ENCODE measurements at places on chromosomes 4 and X.
A peak's percentile ranks its signal among the peaks of the same experiment; 100 is the strongest.

DNA sequence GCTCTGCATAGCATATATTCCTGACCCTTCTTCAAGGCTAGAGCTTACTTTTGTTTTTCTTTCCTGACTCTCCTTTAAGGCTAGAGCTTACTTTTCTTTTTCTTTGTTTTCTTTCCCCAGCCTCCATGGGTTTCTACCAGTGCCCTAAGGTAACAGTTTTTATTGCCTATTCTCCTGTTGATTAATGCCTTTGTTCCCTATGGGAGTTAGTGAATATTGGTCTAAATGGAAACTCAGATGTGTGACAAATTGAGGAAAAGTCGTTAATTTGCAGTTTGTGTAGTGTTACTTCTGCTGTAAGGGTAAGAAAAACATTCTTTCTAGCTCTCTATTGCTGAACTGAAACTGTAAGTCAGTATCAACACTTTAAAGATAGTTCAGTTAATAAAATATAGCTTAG, 358.7 kb downstream of the IL15 start:
- no peak for DNase-seq

- DNase-seq, result peak; percentile 71
These were observed 93.3 kb downstream of the SYNPO2 start for GRCh38 chr4:118981839-118982381.

DNA sequence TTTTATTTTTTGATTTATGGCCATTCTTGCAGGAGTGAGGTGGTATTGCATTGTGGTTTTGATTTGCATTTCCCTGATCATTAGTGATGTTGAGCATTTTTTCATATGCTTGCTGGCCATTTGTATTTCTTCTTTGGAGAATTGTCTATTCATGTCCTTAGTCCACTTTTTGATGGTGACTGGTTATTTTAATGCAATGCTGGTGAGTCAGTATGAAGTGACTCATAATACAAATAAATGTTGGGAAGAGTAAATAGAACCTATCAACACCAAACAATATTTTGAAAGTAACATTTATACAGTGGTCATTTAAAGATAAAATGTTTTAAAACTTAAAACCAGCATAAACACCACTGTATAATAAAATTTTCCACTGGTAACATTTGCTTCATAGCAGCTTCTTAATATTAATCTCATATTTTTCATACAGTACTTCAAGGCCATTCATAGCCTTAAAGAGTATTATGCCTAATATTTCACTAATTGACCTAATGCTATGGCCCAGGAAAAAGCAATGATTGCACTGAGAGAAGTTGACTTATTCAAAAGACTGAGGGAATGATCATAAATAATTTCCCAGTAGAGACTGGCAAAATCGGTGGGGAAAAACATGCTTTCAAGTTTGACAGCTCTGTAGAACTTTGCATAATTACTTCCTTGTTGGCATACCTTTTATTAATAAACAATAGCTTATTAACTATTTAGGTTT, 33.9 kb downstream of the CASK start:
- no peak for DNase-seq

DNA sequence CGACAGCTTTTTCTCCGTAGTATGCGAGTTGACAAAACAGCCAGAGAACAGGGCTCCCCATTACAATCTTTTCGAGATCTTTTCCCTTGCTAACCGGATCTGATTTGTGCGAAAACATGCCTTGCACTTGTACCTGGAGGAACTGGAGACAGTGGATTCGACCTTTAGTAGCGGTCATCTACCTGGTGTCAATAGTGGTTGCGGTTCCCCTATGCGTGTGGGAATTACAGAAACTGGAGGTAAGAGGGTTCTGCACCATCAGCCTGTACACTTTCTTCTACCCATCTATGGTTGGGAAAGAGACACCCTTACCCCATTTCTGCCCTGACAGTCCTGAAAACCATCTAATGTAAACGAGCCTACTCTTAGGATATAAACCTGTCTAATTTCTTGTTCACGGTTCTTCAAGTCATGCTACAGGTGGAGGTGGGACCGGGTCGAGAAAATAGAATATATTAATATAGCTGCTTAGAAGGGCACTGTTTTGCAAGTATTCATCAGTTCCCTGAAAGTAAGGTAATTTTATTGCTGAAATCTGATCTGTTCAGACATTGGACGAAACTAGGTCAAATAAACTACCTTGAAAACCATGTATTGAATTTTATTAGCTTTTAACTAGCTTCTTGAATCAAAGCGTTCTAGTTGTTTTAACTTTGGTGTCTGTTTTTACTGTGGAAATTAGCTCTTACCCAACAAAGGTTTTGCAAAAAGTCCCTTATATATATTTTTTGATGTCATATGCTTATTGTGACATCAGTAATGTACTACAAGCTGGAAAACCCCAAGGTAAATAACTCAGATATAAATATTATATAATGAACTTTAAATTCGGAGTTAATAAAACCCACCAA, 869 bp downstream of the TMEM184C start:
- DNase-seq, result no peak

- no peak for DNase-seq
These were observed 6.5 kb downstream of the RNF150 start for GRCh38 chr4:141126769-141127168.

DNA sequence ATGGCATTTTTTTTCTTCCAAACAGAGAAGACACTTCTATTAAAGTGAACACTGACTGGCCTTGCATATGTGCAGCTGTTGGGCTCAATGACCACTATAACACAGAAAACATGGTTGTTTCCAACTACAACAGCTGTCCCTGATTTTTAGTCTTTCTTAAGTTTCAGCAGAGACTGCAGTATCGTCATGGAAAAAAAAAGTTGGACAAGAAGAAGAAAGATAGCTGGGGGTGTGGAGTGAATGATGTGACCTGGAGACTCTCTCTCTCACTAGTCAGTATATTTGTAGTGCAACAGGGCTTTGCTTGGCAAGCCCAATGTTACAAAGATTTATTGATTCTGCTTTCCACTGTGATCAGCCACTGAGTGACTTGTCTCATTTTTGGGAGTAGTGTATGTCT, 29.5 kb upstream of the C4orf54 start:
- DNase-seq, result peak; percentile 83

DNA sequence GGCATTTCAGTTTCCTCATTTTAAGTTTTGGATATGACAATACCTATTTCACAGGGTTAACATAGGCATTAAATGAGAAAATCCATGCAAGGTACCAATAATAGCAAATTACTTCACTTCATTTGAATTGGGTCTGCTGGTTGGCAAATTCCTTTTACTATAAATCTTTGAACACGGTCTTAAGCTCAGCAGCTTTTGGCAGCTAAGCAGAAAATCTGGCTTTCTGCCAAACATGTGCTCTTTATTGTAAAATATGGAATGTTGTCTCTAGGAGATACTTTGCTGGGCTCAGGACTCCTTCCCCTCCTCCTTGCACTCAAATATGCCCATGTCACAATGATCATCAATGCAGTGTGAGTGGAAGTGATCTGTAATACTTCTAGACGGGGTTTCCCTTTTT, 16.8 kb upstream of the DMP1 start:
- DNase-seq, result peak; percentile 67

- no peak for DNase-seq
These were observed 45.7 kb downstream of the ING2 start for GRCh38 chr4:183550345-183551093.

- DNase-seq, result no peak
These were observed 2.1 kb downstream of the PPP3CA start for GRCh38 chr4:101345271-101345595.

- DNase-seq, result no peak
These were observed 15.4 kb upstream of the ADH6 start for GRCh38 chr4:99234331-99235010.

GRCh38 chrX:116872931-116873330, 410.2 kb upstream of the CT83 start:
- DNase-seq, result no peak

GRCh38 chrX:18354369-18355223, at the start of gene SCML2:
TSS of gene SCML2 (minus strand) at chrX:18354688. CDS start at chrX:18334071, 20,617 bp downstream.
- peak; percentile 48 for DNase-seq

DNA sequence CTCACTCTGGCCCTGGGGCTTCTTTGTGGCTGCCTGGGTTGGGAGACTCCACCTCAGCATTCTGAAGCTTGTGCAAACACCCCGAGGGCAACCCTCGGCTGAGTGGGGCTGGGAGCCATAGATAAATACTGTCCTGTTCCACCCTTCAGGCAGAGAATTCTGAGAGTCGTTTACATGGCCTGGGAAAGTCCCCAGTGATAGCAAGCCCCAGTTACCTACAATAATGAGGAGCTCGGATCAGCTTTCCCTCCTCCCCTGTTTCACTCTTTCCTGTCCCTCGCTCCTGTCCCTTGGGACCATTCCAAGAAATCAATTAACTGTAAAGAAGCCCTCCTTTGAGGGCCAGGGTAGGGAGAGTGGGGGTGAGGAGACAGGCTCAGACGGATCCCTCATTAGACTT, 31.6 kb upstream of the DDX3X start:
- DNase-seq, result no peak

GRCh38 chr4:40377512-40378365, 42.6 kb downstream of the CHRNA9 start:
- DNase-seq, result no peak

DNA sequence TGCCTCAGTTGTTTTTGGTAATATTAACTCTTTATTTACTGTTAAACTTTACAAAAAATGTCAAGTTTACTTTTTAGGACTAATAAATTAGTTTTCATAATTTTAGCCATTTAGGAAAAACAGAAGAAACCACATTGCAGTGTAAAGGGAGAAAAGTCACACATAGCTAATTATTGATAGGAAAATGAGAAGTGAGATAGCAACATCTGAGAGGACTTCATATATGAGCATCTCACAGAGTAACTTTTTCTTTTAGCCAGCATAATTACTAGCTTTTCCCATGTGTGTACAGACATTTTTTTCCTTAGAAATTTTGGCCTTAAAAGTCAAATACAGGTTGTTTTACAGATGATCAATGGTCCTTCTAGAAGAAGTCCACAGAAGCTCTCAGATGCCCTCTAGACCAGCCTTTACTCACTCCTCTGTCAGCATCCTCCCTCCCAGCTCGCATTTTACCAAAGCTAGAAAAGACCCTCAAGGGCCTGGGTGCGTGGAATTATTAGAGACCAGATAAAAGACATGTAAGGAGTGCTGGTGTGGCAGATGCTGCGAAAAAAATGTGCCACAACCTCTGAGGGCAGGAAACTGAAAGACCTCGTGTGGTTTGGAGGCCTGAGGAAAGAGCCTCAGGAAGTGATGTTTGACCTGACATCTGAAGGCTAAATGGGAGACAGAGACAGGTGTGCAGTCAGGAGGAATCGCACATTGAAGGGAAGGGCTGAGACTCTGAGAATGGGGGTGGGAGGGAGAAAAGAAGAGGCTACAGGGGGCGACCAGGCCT, 156.9 kb downstream of the CBR4 start:
- no peak for DNase-seq

DNA sequence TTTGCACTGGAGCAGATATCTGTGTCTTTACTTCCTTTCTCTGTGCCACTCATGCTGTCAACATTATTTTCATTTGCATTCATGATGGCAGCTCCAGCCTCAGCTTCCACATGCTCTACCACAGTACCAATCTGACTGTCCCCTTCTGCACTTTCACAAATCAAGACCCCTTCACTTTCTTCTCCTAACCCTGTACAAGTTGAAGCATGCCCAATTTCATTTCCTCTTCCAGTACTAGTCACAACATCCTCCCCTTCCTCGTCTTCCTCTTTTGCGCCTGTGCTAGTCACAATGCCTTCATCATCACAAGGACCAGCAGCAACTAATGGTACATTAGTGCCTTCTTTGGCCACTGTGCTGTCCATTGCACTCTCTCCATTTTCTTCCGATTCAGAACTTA, 26.5 kb downstream of the BOD1L1 start:
- no peak for DNase-seq

GRCh38 chr4:40173470-40173875, 23.4 kb upstream of the RHOH start:
- DNase-seq, result no peak

DNA sequence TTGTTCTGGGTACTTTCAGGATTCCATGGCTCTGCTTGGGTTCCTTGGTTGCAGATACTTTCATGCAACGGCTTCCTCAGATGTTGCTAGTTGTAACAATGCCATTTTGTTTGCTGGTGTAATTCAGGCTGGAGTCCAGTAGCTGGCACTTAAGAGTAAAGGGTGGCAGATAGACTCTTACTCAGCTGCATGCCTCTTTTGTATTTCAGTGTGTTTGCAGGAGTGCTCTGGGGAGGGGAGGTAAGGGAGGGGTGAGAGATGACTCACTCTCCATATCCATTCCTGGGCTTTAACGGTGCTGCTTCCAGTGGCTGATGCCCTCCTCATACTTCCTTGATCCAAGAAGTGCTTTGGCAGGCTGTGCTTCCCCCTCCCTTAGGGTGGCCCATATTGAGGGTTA, 155.2 kb downstream of the ZNF330 start:
- no peak for DNase-seq

DNA sequence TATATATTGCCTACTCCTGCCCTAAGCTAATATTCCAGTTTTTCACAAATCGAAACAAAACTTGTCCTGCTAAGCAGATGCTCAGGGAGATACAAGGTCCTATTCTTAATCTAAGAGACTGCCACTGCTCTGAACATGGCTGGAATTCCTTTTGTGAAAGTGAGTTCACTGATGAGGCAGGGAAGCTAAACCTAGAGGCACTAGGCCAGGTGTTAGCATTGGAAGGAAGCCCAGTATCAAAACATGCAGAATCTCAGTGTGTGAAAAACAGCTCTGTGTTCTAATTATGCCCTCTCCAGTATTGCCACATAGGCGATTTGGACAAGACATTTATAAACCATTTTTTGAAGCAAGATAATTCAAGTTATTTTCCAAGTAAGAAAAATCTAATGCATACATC, 47.6 kb downstream of the ABCG2 start:
- DNase-seq, result no peak

DNA sequence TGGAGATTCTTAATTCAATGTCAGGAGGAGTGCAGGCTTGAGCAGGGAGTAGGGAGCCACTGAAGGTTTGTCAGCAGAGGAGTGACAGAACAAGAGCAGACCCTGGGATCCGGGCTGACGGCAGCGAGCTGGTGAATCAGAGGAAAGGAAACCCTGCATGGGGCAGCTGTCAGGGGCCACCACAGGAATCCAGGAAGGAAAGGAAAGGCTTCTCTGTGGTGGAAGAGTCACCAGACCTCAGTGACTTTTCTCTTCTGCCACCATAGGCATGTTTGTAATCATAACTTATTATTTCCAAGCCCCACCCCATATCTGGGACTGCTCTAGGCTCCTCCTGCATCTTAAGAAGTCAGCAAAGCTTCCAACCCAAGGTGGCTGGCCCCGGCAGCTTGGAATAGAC, 150.9 kb downstream of the BCOR start:
- no peak for DNase-seq

GRCh38 chr4:43411226-43411625, 518.7 kb downstream of the GRXCR1 start:
- no peak for DNase-seq

GRCh38 chr4:41287005-41287404, 30.3 kb downstream of the UCHL1 start:
- no peak for DNase-seq

GRCh38 chr4:158652920-158653319, 18.8 kb downstream of the C4orf46 start:
- no peak for DNase-seq
